ENCODE measurements at places on chromosomes 1 and 21. TPM values are rescaled to one million over a fixed set of nuclear protein-coding genes. Genes with fewer than 3 reads are reported as not detected.

Gene SLC25A34
- 3.5 TPM for total RNA-seq

Gene GUCA2B
- 3.3 TPM for total RNA-seq

Gene TAL1
- total RNA-seq, result 0.61 TPM

- DNase-seq, result peak; percentile 36
These were observed 3.1 kb downstream of the TMEM125 start for GRCh38 chr1:43272576-43273571.

DNA sequence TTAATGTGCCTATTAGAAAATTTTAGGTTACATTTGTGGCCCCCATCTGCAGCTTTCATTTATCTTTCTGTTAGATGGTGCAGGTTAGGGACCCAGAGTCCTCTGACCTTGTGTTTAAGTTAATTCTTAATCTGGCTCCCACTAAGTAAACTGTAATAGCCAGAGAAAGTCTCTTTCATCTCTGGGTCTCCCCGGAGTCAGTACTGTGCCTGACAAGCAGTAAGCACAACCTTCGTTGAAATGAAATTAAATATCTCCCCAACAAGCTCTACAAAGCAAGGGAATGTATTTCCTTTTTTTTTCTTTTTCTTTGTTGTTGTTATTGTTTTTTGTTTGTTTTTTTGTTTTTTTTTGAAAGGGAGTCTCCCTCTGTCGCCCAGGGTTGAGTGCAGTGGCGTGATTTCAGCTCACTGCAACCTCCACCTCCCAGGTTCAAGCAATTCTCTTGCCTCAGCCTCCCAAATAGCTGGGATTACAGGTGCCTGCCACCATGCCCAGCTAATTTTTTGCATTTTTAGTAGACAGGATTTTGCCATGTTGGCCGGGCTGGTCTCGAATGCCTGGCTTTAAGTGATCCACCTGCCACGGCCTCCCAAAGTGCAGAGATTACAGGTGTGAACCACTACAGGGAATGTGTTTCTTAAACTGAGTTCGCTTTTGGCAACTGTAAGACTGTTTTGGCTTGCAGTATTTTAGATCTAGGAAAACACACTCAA lies 81.6 kb downstream of the HHIPL2 start:
- DNase-seq, result no peak

- DNase-seq, result no peak
These were observed 5.5 kb downstream of the AMPD2 start for GRCh38 chr1:109625176-109625575.

- DNase-seq, result no peak
These were observed 16.3 kb downstream of the ABCD3 start for GRCh38 chr1:94434365-94435045.

GRCh38 chr1:9281908-9282695 lies 10.6 kb upstream of the SPSB1 start:
- DNase-seq, result peak; percentile 14

DNA sequence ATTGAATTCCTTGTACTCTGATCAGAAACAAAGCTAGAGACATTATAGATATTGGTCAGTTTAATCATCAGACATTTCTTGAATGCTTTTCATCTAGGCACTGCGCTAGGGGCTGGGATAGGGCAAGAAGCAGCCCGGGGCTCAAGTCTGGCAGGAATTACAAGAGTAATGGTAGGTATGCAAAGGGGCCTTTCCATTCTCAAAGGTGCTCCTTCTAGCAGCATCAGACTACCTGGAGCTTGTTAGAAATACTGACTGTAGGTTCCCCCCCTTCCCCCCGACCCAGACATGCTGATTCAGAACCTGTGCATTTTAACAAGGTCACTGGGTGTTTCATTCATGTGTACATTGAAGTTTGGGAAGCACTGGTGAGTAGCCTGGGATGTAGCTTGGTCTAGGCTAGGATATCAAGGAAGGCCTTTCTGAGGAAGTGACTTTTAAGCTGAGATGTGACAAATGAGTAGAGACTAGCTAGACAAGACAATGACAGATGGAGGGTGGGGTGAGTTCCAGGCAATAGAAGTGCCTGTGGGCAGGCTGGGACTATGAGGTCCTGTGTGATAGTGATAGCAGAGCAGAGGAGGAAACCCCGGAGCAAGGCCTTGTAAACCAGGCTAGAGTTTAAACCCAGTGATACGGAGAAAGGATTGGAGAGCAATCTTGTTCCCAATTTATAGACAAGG lies 26.3 kb downstream of the NFASC start:
- no peak for DNase-seq

Measured in right lobe of liver (tissue), 6 donors.